Stimulated activated CD8-positive, alpha-beta memory T cell treated with anti-CD3 and anti-CD28 coated beads, Interleukin-4, amount 100 ng/mL, for 1 hour (primary cell): ENCODE measurements at places on chromosomes 7 and 10.

DNA sequence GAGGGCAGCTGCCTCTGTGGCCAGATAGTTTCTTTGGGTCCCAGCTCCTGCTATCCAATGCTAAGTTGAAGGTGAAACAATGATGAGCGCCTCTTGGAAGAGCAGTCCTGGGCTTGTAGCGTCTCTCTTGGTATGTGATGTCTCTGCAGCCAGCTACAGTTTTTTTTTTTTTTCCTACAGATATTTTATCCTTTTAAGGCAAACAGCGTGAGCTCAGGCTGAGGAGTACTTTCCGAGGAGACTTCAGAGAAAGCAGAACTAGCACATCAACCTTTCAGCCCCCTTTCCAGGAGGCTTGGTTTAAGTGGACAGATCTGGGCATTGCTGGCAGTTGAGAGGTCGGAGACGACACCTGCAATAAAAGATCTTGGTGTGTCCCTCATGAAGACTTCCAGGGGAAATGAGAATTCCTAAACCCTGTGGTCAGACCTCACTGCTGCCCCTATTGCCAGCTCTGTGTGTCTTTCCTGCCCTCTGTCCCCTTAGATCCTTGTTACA lies 9.1 kb downstream of the PRKG1 start:
- DNase-seq, result no peak

DNA sequence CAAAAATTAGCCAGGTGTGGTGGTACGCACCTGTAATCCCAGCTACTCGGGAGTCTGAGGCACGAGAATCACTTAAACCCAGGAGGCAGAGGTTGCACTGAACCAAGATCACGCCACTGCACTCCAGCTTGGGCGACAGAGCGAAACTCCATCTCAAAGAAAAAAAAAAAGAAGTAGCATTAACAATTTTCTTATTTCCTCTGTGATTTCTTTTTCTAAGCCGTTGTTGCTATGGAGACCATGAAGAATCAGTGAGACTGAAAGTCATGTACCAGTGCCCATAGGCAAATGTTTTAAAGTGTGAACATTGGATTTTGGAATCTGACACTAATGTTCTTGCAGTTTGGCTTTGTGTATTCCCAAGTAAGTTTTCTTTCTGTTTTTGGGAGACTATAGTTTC lies 18.4 kb upstream of the MAP3K8 start:
- no peak for DNase-seq

DNA sequence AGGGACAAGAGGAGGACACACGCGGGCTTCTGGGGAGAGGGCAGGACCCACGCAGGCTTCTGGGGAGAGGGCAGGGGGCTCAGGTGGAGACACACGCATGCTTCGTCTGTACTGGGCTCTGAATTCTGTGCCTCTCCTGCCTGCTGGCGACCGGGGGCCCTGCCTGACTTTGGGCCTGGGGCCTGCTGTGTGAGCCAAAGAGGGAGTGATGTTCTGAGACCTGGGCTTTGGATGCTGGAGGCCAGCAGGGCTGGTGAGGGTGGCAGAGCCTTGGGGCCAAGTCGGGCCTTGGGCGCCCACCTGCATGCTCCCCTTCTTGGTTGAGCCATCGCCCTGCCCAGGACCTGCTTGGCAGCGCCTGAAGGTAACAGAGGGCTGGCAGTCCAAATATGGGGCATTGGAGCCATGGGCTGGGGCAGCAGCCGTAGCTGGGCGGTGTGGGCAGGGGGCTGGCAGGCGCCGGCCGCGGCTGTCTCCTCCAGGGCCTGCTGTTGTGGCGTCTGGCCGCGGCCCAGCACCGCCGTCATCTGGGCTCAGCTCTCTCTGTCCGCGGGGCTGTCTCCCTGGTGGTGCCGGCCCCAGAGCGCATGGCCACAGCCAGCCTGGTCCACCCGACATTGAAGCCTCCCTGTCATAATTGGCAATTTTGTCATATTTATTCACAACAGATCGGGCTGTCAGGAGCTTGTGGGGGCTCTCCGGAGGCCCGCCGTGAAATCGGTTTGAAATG lies 78.9 kb downstream of the UNCX start:
- no peak for DNase-seq

- no peak for DNase-seq
These were observed 19.2 kb downstream of the GNA12 start for GRCh38 chr7:2824678-2825461.

DNA sequence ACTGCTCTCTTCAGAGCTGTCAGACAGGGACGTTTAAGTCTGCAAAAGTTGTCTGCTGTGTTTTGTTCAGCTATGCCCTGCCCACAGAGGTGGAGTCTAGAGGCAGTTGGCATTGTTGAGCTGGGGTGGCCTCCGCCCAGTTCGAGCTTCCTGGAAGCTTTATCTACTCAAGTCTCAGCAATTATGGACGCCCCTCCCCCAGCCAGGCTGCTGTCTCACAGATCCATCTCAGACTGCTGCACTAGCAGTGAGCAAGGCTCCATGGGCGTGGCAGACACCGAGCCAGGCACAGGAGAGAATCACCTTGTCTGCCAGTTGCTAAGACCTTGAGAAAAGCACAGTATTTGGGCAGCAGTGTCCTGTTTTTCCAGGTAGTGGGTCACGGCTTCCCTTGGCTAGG lies 98.1 kb downstream of the SDHAF3 start:
- no peak for DNase-seq

- no peak for DNase-seq
These were observed 33.7 kb upstream of the ERCC6 start for GRCh38 chr10:49572594-49573114.

DNA sequence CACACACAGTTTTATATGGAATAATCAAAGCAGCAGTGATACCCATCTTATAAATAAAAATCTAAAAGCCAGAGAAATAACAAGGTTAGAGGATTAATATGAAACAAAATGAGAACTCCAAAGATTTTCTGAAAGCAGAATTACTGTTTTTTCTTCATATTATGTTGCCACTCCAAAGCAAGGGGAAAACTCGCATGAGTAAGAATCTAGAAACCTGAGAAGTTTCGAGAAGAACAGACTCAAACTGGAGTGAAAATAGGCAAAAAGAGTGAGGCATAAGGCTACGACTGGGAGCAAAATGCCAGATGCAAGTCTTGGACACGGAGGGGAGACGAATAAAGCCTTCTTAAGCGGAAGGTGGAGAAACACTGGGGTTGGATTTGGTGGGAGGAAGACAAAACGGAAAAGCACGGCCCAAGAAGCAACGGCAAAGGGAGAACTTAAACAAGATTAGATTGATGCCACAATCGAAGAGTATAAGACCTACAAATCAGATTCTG lies 923 bp downstream of the TNPO3 start:
- no peak for DNase-seq

DNA sequence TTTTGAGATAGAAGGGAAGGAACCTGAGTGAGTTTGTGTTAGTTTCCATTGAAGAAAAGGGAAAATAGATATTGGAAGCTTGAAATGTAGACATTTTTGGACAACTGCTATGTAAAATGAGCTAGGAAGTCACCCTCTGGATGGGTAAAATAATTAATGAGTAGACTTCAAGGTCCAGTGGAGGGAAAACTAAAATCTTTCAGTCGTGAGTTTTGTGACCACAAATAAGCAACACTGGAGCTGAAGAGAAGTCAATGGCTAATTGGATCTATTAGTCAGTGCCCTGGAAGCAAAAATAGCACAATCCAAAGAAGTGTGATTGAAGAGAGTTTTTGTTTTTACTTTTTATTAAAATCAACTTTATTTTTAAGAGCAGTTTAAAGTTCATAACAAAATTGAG lies 123.4 kb downstream of the MYO3A start:
- no peak for DNase-seq

GRCh38 chr10:89302625-89303024 lies 779 bp downstream of the IFIT2 start:
- DNase-seq, result no peak

- no peak for DNase-seq
These were observed 24.9 kb upstream of the PFKFB3 start for GRCh38 chr10:6177880-6178281.

DNA sequence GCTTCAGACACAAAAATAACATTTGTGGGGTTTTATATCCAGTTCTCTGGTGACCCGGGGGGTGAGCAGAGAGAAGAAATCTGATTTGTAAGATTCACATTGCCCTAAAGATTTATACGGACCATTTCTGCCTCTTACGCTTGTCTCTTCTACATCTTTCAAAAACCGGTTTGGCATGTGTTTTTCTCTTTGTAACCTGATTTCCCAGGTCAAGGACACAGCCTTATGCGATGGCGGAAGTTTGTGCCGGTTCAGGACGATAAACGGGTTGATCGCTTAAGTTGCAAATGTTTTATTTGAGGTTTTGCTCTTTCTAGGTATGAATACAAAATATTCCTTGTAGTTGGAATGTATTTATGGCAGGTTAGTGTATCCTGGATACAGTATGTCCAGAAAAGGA lies 61.6 kb upstream of the SH2B2 start:
- DNase-seq, result no peak

- no peak for DNase-seq
These were observed 51.2 kb upstream of the LAMB4 start for GRCh38 chr7:108181073-108181985.

- DNase-seq, result no peak
These were observed 1.3 kb downstream of the GALNT17 start for GRCh38 chr7:71133232-71133622.

DNA sequence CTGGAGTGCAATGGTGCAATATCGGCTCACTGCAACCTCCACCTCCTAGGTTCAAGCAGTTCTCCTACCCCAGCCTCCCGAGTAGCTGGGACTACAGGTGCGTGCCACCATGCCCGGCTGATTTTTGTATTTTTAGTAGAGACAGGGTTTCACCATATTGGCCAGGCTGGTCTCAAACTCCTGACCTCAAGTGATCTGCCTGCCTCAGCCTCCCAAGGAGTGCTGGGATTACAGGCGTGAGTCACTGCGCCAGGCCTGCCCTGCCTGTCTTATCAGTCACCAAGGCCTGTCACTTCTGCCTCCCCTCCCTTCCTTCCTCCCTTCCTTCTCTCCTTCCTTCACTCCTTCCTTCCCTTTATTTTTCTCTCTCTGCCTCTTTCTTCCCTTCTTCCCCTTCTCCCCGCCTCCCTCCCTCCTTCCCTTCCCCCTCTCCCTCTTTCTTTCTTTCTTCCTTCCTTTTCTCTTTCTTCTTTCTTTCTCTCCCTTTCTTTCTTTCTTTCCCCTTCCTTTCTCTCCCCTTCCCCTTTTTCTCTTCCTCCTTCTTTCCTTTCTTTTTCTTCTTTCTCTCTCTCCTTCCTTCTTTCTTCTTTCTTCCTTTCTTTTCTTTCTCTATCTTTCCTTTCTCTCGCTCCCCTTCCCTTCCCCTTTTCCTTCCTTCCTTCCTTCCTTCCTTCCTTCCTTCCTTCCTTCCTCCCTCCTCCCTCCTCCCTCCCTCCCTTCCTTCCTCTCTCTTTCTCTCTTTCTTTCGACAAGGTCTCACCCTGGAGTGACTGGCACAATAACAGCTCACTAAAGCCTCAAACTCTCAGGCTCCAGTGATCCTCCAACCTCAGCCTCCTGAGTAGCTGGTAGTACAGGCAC lies 3.1 kb upstream of the ST7 start:
- no peak for DNase-seq

GRCh38 chr7:69199041-69199440 lies 399.2 kb upstream of the AUTS2 start:
- no peak for DNase-seq

GRCh38 chr10:68101066-68101465 lies 8.2 kb upstream of the MYPN start:
- DNase-seq, result no peak

DNA sequence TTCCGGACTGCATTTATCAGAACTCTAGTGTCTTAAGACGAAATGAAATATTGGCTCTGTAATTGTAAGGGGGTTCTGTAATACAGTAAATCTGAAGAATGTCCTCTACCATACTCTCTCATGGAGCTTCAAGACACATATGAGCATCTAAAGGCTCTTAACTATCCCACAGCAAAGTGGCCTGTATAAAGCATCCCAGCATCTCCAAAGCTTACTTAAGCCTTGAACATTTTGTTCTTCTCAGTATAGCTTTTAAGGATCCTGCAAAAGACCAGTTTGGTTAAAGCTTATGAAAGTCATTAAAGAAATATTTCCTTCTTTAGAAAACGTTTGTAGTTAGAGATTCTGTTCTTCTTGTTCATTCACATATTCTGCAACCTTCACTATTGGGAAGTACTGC lies 75.1 kb downstream of the HGF start:
- DNase-seq, result no peak

DNA sequence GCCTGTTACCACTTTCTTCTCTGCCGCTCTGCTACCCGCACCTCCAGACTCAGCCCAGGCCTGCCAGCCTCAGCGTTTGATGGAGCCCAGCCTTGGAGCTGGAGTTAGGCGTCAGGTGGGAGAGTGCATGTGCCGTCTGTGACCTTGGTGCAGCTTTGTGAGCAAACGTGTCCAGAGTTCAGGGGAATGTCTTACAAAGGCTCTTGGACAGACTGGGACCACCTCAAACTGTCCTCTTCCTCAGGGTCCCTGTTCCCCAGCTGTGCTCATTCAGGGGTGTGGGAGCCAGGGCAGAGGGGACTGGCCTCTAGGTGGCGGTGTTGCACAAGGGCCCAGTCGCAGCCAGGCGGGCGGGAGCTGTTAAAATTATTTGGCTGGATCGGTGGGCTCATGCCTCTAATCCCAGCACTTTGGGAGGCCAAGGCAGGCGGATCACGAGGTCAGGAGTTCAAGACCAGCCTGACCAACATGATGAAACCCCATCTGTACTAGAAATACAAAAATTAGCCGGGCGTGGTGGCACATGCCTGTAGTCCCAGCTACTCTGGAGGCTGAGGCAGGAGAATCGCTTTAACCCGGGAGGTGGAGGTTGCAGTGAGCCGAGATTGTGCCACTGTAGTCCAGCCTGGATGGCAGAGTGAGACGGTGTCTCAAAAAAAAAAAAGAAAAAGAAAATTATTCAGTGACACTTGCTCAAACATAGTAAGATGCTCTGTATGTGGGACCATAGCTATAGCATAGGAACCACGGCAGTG lies 89.2 kb downstream of the ADCY1 start:
- DNase-seq, result no peak

DNA sequence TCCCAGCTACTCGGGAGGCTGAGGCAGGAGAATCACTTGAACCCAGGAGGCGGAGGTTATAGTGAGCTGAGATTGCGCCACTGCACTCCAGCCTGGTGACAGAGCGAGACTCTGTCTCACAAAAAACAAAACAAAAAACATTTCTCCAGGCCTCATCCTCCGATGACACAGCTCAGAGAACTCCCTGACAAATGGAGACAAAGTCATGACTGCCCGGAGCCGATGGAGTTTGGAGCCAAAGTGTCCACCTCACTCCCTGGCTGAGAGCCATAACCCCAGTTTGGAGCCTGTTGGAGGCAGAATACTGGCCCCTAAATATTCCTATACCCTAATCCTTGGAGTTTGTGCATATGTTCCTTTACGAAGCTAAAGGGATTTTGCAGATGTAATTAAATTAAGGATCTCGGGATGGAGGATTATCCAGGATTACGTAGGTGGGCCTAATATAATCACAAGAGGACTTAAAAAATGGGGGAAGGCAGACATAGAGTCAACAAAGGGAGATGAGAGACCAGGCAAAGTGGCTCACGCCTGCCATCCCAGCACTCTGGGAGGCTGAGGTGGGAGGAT lies 22.7 kb downstream of the SSC4D start:
- DNase-seq, result no peak

DNA sequence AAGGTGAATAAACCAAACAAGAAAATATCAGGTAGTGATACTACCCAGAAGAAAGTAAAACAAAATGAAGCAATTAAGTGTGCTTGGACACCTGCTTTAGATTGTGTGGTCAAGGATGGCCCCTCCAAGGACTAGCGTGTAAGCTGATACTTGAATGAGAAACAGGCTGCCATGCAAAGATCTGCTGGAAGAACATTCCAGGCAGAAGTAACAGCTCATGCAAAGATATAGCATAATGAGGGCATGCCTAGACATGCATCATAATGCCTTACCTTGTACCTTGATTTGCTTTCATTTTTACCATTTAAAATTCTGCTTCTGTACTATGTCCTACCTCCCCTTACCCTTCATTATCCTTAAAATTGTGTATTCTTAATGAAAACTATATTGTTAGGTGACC lies 74.8 kb upstream of the HDAC9 start:
- DNase-seq, result no peak
